ENCODE measurements at places on chromosomes 1 and 21. TPM values are rescaled to one million over a fixed set of nuclear protein-coding genes. Genes with fewer than 3 reads are reported as not detected.

GRCh38 chr1:26450908-26451307, 18.8 kb downstream of the DHDDS start:
- no peak for DNase-seq

DNA sequence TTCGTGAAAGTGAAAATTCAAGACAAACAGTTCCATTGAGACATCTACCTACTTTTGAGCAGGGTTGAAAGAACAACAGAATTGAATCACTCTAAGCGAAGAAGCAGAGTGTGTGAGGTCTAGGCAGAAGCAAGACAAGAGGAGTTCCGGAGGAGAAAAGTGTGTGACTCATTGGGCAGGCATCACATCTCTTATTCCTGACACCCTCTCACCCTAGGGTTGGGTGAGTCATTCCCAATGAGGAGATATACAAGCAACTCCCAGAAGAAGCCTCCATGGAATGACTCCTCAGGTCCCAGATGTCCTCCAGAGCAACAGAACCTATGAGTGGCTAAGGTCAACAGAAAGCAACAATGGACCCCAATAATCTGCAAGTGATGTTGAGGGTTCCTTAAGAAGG, 138.1 kb downstream of the TPR start:
- DNase-seq: no peak

SMG7 gene
- 25.1 TPM for total RNA-seq

DNA sequence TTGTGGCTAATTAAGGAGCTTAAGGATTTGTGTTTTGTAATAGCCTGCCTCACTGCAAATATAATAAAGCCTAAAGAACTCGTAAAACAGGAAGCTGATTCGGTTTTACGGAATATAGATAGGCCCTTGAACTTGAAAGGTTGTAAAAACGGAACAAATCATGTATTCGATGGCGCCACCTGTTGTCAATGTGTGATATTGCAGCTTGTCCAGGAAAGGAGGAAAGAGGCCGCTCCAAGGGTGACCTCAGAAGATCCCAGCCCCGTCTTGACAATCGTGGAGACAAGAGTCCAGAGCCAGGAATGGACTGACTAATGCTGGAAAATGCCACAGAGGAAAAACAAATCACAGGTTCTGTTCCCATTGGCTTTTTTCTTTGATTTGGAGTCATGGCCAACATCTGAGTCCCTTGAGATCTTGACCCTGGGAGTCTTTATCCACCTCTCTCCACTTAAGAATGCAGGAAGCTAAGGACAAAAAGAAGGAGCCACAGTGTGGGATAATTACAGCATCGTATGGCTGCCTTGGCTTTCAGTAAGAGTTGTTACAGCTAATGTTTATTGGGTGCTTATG, 7.0 kb upstream of the IGSF21 start:
- peak; percentile 55 for DNase-seq

DNA sequence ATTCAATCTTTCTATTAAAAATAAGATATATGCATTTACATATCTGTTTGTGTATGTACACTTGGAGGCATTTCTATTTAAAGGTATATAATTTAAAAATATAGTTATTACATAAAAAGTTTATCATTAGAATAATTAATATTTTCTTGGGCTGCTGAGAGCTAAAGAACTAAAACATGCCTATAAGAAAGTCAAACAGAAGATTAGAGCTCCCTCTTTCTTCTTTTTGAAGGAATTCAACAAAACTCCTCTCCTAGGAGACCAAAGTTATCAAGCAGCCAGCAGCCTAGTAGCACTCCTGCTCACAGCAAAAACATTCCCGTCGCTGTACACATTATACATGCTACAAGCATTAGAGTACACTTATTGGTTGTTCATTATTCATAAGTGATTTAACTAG, 216.4 kb downstream of the VAV3 start:
- DNase-seq: no peak

SPRR4 gene
- not detected for total RNA-seq

DNA sequence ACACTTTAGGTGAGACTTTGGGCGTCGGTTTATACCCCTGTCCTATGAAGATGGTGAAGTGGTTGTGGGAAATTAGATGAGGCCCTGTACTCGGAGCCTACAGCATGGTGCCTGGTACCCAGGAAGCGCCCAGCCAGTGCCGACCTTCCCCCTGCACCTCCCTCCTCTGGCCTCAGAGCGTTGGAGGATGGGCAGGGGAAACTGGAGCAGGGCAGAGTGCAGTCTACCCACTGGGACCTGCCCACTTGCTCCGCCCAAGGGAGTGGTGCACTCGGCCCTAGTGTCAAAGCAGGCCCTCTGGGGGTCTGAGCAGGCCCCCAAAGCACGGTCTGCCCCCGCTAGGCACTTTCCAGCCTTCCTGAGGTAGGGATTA, 13.0 kb upstream of the TTC22 start:
- no peak for DNase-seq

DNA sequence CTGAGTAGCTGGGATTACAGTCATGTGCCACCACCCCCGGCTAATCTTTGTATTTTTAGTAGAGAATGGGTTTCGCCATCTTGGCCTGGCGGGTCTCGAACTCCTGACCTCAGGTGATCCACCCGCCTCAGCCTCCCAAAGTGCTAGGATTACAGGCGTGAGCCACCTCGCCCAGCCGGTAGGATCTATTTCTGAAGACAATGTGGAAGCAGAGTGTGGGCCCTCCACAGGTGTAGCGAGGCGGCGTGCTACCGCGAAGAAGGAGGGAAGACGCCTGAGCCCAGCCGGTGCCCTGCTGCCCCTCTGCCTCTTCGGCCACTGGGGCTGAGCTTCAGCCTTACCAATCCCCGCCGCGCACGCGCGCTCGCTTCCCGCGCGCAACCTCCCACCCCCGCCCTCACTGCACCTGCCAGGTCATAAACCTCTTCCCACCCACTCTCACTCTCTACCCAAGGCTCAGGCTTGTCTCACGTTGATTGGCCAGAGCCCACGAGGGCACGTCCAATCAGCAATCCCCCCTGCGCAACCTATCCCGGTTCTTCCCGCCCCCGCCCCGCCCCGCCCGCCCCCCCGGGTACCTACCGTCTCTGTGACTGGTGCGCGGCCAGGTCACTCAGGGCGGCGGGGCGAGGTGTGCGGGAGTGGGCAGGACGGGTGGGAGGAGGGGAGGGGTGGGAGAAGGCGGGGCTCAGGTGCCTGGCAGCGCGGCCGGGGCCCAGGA, 409 bp upstream of the HOOK1 start:
- peak; percentile 95 for DNase-seq

- no peak for DNase-seq
These were observed 88.5 kb upstream of the NFASC start for GRCh38 chr1:204782118-204782700.

GRCh38 chr1:8015036-8015808, 10.9 kb downstream of the ERRFI1 start:
- DNase-seq: peak; percentile 30

GJA9 gene
- total RNA-seq: not detected

DNA sequence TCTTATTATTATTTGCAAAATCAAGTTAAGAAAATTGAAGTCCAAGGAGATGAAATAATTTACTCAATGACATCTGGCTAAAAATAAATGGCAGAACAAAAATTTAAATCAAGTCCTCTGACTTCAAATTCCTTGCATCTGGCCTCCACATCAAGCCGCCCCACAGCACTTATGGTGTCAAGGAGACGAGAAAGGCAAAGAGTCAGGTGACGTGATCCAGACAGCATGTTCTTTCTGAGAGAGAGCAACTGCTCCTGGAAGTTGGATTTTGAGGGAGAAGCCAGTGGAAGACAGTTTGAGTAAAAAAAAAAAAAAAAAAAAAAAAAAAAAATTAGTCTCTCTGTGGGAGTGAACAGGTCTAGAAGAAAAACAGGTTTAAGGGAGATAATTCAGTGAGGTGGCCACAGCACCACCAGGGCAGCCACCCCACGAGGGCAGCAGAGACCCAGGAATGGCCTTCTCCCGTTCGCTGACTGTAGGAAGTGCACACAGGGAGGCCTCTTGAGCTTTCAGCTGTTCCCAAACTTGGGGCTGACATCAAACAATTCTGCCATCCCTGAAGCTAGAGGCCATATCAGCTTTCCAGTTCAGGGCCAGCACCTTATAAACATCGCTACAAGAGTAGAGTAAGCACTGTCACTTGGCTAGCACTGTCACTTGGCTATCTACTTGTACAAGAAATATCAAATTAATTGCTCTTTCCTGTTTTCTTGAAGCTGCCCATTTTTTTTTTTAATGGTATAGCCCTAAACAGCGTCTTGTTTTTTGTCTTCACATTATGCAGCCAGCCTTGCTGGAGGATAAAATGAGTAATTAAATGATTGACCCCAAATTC, 7.8 kb downstream of the C1orf162 start:
- peak; percentile 81 for DNase-seq

CEP170 gene
- 12.6 TPM for total RNA-seq

GRCh38 chr1:228079601-228080263, 2.8 kb upstream of the ARF1 start:
- DNase-seq: no peak

GRCh38 chr1:167387251-167387910, 130.9 kb downstream of the CD247 start:
- DNase-seq: no peak

DNA sequence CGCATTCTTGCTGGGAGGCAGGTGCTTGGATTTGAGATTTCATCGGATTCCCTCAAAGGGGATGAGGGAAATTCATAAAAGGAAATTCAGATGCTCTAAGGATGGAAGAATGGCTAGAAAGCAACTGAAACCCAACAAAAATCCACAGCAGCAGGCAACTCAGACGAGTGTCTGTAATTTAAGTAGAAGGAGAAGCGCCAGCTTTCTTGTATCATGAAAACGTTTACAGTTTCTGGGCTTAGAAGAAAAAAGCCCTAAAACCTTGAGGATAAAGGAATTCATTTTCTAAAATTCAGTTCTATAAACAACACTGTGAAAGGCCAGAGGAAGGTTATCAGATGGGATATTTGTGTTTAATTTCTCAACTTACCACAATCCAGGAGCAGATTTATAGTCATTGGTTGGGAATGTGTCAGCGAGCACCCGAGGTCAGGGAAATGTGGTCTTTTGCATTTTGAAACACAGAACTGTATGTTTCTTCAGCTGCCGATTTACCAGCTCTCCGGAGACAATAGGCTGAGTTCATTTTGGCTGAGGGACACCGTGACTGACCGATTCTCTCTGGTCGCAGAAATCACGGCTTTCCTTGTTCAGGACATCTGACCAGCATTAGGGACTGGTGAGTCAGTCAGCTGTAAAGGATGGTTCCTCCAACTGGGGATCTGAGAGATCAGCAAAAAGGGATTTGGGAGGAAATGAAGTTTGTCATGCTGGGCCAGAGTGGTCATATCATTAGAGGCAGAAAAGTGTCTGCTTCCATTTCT, 111.6 kb upstream of the ERRFI1 start:
- DNase-seq: no peak

GRCh38 chr1:154429118-154429517, 24.0 kb downstream of the IL6R start:
- DNase-seq: no peak

DNA sequence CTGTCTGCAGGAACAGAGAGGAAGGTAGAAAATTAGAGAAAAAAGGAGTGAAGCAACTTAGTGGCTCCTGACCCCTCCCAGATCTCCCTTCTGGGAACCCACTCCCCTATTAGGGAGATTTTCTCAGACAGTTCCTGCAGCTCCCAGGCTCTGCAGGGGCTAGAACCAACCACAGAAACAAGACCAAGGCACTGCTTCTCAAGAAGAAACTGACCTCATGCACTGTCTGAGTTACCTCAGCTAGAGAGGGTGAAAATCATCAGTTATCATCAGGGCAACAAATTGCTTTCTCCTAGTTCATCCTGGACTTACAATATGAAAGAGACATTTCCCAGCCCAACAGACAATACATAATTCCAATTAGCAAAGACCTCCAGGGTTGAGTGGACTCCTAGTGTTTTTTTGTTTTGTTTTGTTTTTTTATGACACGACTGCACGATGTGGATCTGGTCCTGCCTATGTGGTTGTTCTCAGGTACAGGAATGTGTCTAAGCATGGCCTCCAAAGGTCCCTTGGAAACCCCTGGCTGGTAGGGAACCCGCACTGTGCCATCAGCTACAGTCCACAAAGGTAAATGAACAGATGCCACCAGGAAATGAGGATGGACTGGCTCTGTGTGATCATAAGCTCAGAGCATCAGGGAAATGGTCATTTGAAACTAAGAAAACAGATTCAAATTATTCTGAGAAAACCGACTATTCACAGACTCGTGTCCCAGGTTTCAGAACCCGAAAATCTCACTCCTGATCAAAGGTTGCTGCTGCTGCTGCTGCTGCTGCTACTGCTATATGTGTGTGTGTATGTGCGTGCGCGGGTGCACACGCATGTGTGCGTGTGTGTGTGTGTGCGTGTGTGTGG, 65.3 kb downstream of the LAMC2 start:
- no peak for DNase-seq

All from right lobe of liver (tissue), 6 donors.